ENCODE measurements at places on chromosomes 5 and 9. TPM values are rescaled to one million over a fixed set of nuclear protein-coding genes. Genes with fewer than 3 reads are reported as not detected.

DNA sequence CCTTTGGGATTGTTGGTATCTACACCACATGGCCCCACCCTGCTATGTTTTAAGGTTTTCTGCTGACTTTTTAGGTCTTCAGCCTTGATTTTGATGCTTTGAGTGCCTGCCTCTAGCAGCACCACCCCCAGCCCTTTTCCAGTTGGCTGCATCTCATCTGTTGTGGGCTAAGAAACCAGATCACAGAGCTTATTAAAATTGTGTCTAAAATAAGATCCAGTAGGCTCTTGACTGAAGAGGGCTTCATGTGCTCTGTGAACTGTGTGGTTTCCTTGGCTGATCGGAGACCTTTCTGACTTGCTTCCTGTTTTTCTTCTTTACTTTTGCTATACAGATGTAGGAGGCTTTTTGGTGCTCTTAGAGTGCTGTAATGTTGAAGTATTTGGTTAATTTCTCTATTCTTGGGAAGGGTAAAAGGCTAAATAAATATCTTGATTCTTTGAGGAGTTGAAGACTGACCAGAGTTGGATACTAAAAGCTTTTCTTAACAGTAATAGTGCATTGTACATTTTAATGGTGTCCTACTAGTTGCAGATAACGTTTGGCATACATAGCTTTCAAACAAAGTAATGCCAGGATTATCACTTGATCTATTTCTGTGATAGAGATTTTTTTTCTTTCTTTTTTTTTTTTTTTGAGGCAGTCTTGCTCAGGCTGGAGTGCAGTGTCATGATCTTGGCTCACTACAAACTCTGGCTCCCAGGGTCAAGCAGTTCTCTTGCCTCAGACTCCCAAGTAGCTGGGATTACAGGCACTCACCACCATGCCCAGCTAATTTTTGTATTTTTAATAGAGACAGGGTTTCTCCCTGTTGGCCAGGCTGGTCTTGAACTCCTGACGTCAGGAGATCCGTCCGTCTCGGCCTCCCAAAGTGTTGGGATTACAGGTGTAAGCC is 4.5 kb downstream of the UBE2D2 start:
- no peak for DNase-seq

Gene SPATA24
- total RNA-seq = 3.3 TPM

- DNase-seq = no peak
Measured at GRCh38 chr9:123482295-123482968, 126.4 kb downstream of the CRB2 start.

GRCh38 chr9:83061990-83062650 is 822 bp downstream of the RASEF start:
- no peak for DNase-seq

Gene EIF4E1B
- not detected for total RNA-seq

Gene PCDHA9
- total RNA-seq = 0.79 TPM

Data from omental fat pad (tissue), 4 donors.